ENCODE measurements at places on chromosomes 4 and X. TPM values are rescaled to one million over a fixed set of nuclear protein-coding genes. Genes with fewer than 3 reads are reported as not detected.

GRCh38 chr4:185712350-185713024, 99.5 kb downstream of the SORBS2 start:
- no peak for DNase-seq

GRCh38 chr4:168647646-168648375, 151.0 kb downstream of the PALLD start:
- DNase-seq = no peak

- DNase-seq = no peak
These were observed 167.5 kb upstream of the SLC7A11 start for GRCh38 chr4:138409670-138410069.

DNA sequence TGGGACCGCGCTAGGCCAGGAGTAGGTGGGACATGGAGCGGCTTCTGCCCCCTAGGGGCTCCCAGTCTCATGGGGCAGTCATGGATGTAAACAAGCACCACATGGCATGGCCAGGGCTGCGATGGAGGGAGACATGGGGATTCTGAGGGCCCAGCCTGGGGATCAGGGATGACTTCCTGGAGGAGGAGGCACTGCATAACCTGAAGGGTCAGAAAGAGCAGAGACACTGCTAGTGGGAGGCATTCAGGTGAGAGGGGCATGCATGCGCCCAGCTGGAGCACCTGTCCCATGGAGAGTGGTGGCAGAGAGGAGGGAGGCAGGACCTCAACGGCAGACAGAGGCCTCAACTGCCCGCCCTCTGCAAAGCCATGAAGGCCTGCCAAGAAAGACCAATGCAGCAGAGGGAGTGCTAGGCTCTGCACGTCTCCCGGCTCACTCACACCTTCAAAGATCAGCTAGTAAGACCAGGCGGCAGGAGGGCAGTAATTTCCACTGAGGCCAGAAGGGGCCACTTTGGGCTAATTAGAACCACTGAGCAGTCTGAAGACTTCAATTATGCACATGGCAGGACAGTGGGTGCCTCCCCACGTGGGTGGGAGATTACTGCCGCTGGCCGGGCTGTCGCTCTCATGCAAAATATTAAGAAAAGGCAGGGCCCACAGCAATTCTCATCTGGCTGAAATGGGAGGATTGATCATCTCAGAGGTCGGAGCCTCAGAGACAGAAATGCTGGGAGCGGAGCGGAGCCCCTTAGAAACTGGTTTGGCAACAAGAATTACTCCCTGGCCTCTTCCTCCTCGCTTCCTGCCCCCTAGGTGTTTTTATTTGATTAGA, 69.6 kb downstream of the PPP2R2C start:
- DNase-seq = no peak

GRCh38 chr4:40858962-40859361, 109.2 kb downstream of the NSUN7 start:
- no peak for DNase-seq

- no peak for DNase-seq
These were observed 194.4 kb upstream of the HS3ST1 start for GRCh38 chr4:11622961-11623725.

GRCh38 chr4:151667048-151667447, 93.8 kb downstream of the GATB start:
- no peak for DNase-seq

GRCh38 chrX:37847733-37848197, 394 bp upstream of the DYNLT3 start:
- DNase-seq = no peak

GRCh38 chr4:110735686-110736085, 112.8 kb upstream of the PITX2 start:
- no peak for DNase-seq

DNA sequence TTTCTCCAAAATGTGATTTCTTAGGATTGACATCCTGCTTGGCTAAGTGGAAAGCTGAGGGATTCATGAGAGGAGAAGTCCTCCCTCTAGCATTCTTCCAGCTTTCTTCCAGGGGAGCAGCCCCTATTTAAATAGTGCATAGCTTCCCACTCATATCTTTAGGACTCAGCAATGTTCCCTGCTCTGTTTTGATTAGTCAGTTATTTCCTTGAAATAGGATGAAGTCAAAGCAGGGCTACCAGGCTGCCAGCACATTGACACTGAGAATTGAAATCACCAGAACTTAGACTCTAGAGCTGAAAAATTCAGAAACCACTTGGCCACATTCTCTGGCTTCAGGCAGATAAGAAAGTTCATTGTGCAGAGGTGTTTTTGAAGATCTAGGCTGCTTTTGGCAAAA, 74.7 kb upstream of the SMAD1 start:
- DNase-seq = no peak

SPATA18 gene
- not detected for total RNA-seq

S100G gene
- total RNA-seq = not detected

MANBA gene
- 21.1 TPM for total RNA-seq

PNMA6A gene
- total RNA-seq = not detected

GUCY1B1 gene
- total RNA-seq = 3.4 TPM

Measured in LHCN-M2 (cell line).